Activated CD8-positive, alpha-beta memory T cell treated with anti-CD3 and anti-CD28 coated beads for 4 hours (primary cell): ENCODE measurements at places on chromosomes 12 and 14.

GRCh38 chr12:31736472-31736871 lies 7.7 kb upstream of the AMN1 start:
- no peak for DNase-seq

DNA sequence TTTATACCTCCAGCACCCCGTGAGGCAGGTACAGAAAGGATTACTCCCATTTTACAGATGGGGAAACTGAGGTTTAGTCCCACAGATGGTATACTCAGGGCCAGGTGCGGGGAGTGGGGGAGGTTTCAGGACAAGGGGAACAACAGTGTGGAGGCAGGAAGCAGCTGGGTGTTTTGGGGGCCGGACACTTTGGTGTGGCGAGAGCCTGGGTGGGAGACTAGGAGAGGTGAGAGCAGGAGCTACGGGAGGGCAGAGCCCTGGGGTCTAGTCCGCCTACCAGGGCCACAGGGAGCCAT lies 61.7 kb downstream of the DIO3 start:
- no peak for DNase-seq

GRCh38 chr12:460261-461230 lies 807 bp downstream of the B4GALNT3 start:
- no peak for DNase-seq

- no peak for DNase-seq
These were observed 180.6 kb downstream of the AACS start for GRCh38 chr12:125245581-125246557.

DNA sequence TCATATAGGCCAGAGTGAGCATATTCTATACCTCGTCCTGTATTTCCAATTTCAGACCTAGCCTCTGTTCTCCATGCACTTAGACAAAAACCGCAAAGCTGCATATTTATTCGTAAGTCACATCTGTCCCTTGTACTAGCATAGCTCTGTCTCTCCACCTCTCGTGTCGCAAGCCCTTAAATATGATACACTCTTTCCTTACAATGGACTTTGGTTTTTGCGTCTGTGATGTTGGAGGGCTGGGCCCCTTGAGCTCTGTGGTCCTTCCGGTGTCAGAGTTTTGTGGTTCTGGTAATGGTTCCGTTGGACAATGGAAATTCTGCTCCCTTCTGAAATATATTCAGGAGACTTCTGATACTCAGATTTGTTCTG lies 11.3 kb downstream of the PRKCH start:
- no peak for DNase-seq

- no peak for DNase-seq
These were observed 424.0 kb downstream of the ZFP36L1 start for GRCh38 chr14:68368850-68369249.

DNA sequence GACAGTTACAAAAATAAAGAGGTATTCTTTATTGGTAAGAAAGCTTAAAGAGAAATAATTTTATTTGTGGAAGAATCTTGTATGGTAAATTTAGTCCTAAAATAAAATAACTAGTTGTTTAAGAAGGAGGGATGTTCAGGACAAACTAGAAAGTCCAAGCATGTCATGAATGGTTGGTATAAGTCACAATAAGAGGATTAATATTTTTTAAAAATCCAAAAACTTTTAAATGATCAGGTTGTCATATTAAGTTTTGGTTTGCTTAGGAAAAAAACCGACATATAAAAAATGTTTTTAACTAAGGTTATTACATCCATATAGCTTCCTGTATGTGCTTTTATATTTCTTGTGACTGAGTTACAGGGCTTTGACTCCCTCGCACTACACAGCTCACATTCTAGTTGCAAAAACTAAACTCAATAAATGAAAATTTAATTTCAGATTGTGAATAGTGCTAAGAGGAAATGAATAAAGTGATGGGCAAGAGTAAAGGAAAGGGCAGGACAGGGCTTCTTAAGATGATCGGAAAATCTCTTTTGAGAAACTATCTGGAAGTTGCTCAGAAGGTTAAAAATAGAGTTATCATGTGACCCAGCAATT lies 80.7 kb upstream of the METAP2 start:
- no peak for DNase-seq

GRCh38 chr12:80422550-80422949 lies 21.5 kb upstream of the PTPRQ start:
- DNase-seq = no peak

DNA sequence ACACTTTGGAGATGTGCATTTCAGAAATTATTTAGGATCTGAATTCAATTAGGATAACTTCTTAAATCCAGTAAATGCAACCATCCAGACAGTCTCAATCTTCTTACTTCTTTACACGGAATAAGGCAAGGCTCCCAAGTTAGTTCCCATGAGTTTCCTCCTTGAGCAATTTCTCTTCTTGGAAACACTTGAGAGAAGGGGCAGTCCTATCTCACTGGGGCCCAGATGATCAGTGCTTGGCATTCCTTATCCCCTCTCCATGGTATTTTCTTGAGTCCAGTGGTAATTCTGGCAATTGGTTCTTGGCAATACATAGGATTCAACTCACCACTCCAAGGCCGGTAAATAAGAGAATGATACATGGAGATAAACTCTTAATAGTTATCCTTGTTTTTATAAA lies 87.1 kb upstream of the PTHLH start:
- no peak for DNase-seq

DNA sequence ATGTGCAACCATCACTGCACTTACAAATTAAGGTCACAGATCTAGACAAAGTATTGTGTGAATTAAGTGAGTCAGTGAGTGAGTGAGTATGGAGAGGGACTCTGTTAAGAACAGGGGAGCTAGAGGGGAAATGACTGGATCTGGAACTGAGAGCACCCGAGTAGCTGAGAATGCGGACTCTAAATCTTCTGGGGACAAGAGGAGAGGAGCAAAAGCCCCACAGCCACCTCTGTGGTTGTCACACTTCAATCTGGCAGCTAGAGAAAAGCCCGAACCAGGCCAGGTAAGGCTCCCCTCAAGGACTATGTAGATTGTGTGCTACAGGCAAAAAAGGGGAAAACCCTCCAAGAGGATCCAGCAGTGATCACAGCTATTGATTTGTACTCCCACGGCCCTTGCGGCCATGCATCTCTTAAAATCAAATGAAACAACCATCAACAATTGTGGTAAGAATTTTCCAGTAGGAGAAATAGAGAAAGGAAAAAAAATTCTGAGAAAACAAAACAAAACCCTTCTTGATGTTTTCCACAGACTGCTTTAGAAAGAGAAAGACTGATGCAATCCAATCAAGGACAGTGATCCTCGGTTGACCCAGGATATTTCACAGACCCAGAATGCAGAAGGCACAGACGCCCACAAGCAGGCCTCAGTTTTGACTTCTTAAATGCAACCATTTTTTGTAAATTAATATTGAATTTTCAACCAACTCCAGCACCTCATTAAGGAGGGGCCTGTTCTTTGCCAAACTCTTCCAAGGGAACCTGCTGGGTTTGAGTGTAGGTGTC lies 109.6 kb downstream of the SLC38A6 start:
- DNase-seq = no peak

GRCh38 chr12:44839785-44840184 lies 36.3 kb downstream of the NELL2 start:
- no peak for DNase-seq

DNA sequence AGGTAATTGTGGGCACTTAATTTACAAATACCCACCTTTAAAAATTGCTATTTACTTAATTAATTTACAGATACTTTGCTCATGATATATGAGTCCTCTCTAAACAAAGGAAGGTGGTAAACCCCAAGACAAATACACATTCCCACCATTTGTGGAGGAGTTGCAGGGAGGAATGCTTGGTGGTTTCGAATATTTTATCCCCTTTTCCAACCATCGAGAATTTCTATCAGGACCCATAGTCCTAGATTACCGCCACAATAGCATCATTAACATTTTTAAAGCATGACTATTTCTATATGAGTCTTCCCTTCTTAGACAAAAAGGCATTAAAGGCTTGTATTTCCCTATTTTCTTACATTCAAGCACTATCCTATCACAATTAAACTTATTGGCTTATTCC lies 34.2 kb upstream of the PLEKHA5 start:
- DNase-seq = no peak

GRCh38 chr12:107079172-107080011 lies 14.0 kb downstream of the CRY1 start:
- no peak for DNase-seq

GRCh38 chr12:43378448-43378847 lies 173.6 kb downstream of the ADAMTS20 start:
- DNase-seq = no peak

GRCh38 chr12:120998435-120998834 lies 17.9 kb downstream of the C12orf43 start:
- no peak for DNase-seq

DNA sequence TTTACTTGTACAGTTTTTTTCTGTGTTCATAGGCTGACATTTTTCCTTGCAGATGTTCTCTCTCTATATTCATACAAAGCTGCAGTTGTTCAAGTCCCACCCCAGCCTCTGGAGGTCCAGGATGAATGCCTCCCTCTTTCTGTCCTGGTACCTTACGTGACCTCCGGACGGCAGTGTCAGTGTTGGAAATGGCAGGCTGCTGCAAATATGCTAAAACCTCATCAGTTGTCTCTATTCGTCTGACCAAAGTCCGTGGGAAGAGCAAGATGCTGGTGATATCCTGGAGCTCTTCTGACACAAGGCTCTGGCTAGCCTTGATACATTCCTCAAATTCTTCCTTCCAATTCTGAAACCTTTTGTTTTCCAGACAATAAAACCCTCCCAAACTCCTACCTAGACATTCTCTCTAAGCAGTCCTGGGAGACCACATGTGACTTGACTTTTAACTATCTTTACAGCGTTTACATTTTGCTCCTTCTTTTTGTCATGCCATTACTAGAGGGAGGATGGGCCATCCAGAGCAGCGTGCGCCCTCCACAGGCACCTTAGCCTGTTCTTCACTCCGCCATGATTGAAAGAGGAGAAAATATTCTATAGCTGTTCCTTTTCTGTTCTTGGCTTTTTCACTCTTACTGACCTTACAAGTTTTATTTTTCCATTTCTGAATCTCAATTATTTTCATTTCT lies 143.6 kb downstream of the RGS6 start:
- no peak for DNase-seq

- DNase-seq = no peak
These were observed 46.0 kb downstream of the SMIM41 start for GRCh38 chr12:52125476-52125900.

DNA sequence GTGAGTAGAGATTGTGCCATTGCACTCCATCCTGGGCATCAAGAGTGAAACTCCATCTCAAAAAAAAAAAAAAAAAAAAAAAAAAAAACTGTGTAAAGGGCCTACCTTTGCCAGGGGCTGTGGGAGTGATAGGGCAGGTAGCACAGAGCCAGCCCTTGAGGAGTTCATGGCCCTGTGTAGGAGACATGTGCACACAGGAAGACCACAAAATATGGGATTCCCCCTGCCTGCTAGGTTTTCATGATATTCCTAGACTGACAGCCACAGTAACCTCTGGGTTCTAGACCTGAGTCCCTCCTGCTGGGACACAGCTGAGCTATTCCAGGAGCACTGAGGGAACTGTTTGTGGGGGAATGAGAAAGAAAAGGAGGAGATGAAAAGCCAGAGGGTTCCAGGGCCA lies 8.3 kb upstream of the SPTSSA start:
- no peak for DNase-seq

GRCh38 chr12:130880411-130880885 lies 8.6 kb downstream of the RAN start:
- DNase-seq = no peak

DNA sequence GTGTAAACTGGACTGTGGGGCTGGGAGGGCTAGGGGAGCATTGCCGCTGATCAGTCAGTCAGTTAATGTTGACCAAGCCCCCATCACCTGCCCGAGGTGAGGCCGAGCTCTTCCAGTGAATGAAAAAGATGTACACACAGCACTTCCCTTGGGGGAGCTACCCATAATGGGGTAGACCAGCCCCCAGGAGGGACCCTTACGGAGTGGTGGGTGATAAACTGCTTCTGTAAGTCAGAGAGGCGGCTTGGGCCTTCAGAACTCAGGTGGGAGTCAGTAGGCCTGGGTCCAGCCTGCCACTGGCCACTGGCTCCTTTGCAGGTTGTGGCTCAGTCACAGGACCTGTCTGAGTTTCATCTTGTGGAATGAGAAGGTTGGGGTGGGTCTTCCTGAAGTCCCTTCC lies 43.5 kb downstream of the TSPAN9 start:
- DNase-seq = no peak

DNA sequence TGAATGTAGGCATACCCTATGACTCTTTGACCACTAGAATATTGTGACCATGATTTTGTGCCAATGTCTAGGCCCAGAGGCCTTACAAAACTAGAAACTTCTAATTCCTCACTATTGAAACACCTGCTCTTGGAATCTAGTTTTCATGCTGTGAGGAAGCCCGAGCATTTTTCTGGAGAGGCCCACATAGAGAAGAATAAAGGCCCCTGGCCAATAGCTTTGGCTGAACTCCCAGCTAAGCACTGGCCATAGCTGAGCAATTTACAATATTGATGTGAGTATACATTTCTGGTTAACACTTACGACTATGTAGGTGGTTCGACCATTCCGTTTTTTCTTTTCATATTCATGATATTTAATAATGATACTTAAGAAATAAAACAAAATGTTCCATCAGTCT lies 190.3 kb downstream of the KCNH5 start:
- no peak for DNase-seq

- no peak for DNase-seq
These were observed 4.6 kb upstream of the OTUB2 start for GRCh38 chr14:94021416-94022157.

GRCh38 chr12:123659996-123660727 lies 10.8 kb upstream of the TCTN2 start:
- DNase-seq = no peak

DNA sequence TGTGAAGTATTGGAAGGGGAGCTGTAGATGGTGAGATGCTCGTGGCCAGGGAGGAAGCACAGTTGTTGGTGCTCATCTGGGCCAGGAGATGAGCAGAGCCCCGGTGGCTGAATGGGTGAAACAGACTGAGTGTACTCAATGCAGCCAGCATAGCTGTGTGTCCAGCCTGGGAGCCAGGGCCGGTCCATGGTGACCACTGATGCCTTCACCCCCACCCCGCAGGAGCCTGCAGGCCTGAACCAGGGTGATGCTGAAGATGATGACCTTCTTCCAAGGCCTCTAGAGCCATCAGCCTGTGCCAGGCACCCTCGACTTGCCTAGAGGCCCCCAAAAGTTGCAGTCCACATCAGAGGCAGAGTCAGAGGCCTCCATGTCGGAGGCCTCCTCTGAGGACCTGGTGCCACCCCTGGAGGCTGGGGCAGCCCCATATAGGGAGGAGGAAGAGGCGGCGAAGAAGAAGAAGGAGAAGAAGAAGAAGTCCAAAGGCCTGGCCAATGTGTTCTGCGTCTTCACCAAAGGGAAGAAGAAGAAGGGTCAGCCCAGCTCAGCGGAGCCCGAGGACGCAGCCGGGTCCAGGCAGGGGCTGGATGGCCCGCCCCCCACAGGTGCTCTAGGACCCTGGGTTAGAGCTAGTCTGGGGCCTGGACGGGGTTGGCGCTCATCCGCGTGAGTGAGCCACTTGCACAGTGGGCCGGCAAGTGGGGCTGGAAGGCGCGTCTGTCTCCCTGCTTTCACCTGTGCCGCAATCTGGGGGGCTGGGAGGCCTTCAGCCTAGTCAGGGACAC lies 3.0 kb downstream of the TNFAIP2 start:
- DNase-seq = no peak
